Right renal cortex interstitium (tissue), 3 donors: ENCODE measurements at places on chromosomes 3 and 15. TPM values are rescaled to one million over a fixed set of nuclear protein-coding genes. Genes with fewer than 3 reads are reported as not detected.

Gene SEMA7A
- polyA plus RNA-seq = 5.9 TPM

- no peak for DNase-seq
These were observed 203.6 kb downstream of the CGGBP1 start for GRCh38 chr3:87855211-87855610.

- DNase-seq = no peak
These were observed 377.5 kb downstream of the EDEM1 start for GRCh38 chr3:5565026-5565425.

DNA sequence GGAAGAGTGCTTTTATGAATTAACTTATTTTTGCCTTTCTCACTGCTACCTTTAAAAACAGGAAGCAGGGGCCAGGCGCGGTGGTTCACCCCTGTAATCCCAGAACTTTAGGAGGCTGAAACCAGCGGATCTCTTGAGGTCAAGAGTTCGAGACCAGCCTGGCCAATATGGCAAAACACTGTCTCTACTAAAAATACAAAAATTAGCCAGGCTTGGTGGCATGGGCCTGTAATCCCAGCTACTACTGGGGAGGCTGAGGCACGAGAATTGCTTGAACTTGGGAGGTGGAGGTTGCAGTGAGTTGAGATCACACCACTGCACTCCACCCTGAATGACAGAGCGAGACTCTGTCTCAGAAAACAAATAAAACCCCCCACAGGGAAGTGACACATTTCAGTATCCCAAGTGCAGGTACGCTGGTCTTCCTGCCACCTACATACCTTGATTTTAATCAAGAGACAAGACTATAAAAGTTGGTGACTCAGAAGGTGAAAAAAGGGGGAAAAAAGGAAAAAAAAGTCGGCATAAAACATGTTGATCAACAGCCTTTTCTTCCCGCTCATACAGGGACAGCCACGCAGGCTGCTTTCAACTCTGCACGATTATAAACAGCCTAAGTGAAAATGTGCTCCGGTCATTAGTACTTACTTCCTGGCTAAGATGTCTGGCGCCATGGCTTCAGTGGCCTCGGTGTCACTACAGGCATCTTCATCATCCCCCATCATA, 18.8 kb downstream of the PPP1R2 start:
- DNase-seq = no peak

- DNase-seq = no peak
These were observed 7.8 kb downstream of the ANAPC13 start for GRCh38 chr3:134477938-134478337.

- no peak for DNase-seq
These were observed 6.9 kb downstream of the ST6GAL1 start for GRCh38 chr3:186937017-186937875.

GRCh38 chr3:178406206-178406605, 130.0 kb upstream of the KCNMB2 start:
- no peak for DNase-seq

Gene MST1R
- polyA plus RNA-seq = 1.8 TPM

Gene AADACL2
- not detected for polyA plus RNA-seq

DNA sequence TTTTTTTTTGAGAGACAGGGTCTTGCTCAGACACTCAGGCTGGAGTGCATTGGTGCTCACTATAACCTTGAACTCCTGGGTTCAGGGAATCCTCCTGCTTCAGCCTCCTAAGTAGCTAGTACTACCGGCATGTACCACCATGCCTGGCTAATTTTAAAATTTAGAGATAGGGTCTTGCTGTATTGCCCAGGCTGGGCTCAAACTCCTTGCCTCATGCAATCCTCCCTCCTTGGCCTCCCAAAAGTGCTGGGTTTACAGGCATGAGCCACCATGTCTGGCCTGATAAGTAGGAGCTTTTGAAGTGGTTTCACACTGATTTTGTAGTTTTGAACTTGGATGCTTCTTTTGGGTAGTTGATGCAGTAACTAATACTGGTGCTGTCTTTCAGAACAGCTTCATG, 7.8 kb downstream of the MAP2K1 start:
- no peak for DNase-seq

DNA sequence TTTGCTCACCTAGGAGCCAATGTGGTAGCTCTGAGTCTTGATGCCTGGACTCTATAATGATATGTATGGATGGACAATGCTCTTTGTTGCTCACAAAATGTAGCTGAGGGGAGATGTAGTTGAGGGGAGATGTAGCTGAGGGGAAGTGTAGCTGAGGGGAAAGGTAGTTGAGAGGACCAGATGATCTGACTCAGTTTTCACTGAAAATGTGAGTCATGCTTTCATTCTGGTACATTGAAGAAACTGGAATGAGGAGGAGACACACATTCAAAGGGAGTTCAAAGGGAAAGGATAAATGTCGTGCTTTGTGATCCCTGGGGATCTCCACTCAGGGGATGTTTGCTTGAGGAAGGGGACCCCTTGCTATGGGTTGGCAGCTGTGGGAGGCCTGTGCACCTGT, 302.9 kb upstream of the TRIM42 start:
- DNase-seq = no peak

- DNase-seq = no peak
These were observed 184.5 kb upstream of the ATP11B start for GRCh38 chr3:182608832-182609231.

Gene GNAT1
- polyA plus RNA-seq = not detected

- DNase-seq = no peak
These were observed 369.1 kb downstream of the RBMS3 start for GRCh38 chr3:29649815-29650547.

DNA sequence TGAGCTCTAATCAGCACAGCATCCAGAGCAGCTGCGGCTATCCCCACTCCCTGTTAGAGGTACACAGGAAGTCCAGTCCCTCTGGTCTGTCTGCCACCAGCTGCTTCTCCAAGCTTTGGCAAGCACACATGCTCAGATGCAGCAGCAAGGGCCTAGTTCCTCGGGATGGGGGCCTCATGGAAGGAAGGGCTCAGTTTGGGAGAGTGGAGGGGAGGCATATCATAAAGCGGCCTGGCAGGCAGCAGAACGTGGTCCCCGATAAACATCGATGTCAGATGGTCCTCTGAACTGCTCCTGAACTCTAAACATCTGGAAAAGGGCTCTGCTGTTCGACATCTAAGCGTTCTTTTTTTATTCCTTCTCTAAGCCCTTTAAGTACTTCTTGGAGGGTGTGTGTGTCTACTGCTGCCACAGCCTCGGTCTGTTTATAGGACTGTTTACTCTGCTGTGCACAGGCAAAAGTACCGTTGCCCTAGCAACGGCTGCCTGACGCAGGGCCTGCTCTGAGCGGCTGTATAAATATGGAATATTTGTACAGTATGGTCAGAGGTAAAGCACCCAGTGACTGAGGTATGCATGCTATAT, 74.6 kb downstream of the PRICKLE2 start:
- DNase-seq = peak; percentile 73

Gene SCAMP5
- polyA plus RNA-seq = 19.8 TPM

GRCh38 chr3:58639001-58639400, 27.6 kb downstream of the FAM3D start:
- no peak for DNase-seq

Gene EBLN2
- 2.8 TPM for polyA plus RNA-seq

- no peak for DNase-seq
These were observed 116.9 kb upstream of the SOX14 start for GRCh38 chr3:137647179-137647578.

Gene CRABP1
- polyA plus RNA-seq = 55.2 TPM

- DNase-seq = no peak
These were observed 329.8 kb upstream of the PDZRN3 start for GRCh38 chr3:73954506-73954905.

- DNase-seq = no peak
These were observed 23.3 kb downstream of the CCDC13 start for GRCh38 chr3:42749753-42750231.

DNA sequence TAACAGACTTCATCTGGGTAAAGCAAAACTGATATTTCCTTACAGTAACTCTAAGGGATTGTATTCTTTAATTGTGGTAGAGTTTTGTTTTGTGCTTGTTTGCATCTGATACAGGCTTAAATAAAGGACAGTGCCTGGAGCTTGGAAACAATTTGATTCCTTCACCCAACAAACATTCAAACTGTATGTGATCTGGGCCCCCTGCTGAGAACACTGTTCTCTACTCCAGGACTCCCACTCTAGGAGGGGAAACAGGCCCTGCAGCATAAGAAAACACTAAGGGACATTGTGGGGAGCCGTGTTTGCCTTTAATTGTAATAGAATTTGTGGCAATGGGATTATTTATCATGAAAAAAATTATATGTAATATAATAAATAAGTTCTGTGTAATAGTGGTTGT, 56.9 kb downstream of the CTDSPL start:
- DNase-seq = no peak

GRCh38 chr3:100033903-100034471, 80.3 kb downstream of the FILIP1L start:
- DNase-seq = no peak

GRCh38 chr3:157263027-157263426, 103.1 kb upstream of the CCNL1 start:
- no peak for DNase-seq

Gene TTC23
- polyA plus RNA-seq = 31.6 TPM

Gene NANOGP8
- polyA plus RNA-seq = 0.17 TPM

DNA sequence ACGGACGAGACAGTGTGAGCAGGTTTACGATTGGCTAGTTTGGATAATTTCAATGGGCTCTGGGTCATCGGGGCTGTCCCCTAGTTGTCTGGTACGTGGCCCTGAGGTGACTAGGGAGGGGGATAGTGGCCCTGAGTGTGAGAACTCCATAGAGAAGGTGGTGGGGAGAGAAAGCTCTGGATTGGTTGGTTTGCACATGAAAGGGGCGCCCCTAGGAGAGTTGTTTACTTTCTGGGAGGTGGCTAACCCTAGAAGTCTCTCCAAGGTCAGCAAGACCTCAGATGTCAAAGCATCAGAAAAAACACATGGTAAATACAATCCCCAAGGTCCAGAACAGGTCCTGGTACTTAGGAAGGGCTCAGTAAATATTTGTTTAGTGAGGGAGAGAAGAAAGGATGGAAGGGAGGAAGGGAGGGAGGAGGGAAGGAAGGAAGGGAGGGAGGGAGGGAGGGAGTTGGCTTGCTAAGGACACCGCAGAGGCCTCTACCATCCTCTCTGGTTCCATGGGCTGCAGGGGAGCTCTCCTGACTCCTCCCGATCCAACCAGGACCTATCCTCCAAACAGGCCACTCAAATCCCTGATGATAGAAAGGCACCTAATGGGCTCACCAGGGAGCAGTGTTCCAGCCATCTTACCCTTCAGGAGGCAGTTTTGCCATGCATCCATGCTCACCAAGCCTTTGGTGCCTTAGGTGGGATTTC, 3.0 kb upstream of the TRH start:
- DNase-seq = no peak

GRCh38 chr15:90664650-90665287, 52.4 kb upstream of the BLM start:
- DNase-seq = no peak

Gene ARGFX
- not detected for polyA plus RNA-seq

Gene FOXB1
- not detected for polyA plus RNA-seq

DNA sequence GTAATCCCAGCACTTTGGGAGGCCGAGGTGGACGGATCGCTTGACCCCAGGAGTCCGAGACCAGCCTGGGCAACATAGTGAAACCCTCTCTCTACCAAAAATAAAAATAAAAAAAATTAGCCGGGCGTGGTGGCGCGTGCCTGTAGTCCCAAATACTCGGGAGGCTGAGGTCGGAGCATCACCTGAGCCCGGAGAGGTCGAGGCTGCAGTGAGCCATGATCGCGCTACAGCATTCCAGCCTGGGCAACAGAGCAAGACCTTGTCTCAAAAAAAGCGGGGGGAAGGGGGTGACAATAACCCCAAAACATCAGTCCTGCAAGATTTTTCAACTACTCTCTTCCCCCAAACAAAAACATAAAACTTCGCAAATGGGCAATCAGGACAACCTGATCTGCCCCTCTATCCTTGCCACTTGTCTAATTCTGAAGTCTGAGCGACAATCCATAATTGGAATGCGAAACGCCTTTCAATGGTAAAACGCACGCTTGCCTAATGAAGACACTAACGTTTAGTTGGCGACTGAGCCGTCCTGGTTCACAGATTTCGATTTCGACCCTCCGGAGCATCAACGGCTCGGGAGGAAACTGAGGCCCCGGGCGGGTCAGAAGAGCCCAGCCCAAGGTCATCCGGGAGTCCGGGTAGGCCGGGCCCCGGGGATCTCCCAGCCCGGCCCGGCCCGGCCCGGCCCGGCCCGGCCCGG, 868 bp downstream of the BTBD1 start:
- peak; percentile 12 for DNase-seq

GRCh38 chr15:27336676-27337075, 365.7 kb downstream of the GABRG3 start:
- DNase-seq = no peak

Gene ITGB5
- 108 TPM for polyA plus RNA-seq

- DNase-seq = no peak
These were observed 13.3 kb downstream of the RPSA start for GRCh38 chr3:39419742-39420315.

DNA sequence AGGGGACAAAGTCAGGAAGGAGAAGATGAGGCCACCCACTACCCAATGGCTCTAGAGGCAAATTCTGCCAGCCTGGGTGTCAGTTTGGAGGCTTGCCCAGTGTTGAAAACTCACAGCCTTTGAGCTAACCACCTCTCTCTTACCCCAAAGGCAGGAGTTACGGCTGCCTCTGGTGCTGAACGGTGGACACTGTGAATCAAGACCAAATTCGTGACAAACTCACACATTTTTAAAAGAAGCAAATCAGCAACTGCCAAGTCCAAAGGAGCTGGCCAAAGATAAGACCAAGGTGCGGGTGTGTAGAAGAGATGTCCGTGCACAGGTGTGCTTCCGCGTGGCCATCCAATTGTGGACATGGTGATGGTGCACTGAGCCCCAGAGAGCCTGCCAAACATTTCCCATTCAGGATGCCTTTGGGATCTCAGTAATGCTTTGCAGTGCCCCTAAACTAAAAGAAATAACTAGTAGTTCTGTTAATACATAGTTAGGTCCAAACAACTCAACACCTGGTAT, 74.6 kb downstream of the FAM174B start:
- DNase-seq = no peak

DNA sequence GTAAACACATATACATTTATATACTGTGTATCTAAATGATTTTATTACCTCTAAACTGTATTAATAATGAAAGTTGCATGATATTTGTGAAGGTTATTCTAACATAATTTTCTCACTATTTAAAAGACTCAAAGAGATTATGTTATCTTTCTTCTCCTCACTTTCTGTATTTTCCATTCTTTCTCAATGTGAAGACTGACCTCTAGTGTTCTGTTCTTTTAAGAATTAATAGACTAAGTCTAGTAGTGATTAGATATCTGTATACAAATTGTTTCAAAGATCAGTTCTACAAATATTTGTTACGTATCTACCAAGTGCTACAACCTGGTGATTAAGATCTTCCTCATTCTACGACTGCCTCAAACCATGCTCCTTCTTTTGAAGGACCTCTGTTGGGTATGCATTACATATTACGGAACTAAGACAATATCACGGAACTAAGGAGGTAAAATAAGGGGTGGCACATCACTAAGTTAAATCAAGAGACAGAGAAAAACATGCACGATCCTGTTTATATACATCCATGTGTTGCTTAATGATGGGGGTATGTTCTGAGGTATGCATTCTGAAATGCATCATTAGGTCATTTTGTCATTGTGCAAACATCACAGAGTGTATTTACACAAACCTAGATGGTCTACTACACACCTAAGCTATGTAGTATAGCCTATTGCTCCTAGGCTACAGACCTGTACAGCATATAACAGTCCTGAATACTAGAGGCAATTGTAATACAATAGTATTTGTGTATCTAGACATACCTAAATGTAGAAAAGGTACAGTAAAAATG, 161.5 kb upstream of the KBTBD8 start:
- DNase-seq = no peak
